GM23248 (cell line): ENCODE measurements at places on chromosomes 7 and 10. TPM values are rescaled to one million over a fixed set of nuclear protein-coding genes. Genes with fewer than 3 reads are reported as not detected.
A peak's percentile ranks its signal among the peaks of the same experiment; 100 is the strongest.

Gene MMD2
- total RNA-seq, result not detected in 2 replicates

Gene TSPAN15
- not detected in 2 replicates for total RNA-seq

Gene SLC13A1
- total RNA-seq, result not detected in 2 replicates

Gene SHTN1
- total RNA-seq, result 0.86 and 1.6 TPM in 2 replicates

Gene LRIT1
- total RNA-seq, result not detected in 2 replicates

Gene PRKAR1B
- total RNA-seq, result 8.6 and 10.2 TPM in 2 replicates

Gene NRBF2
- total RNA-seq, result 31.7 and 31.8 TPM in 2 replicates

Gene INSYN2A
- total RNA-seq, result 0.43 and 0.51 TPM in 2 replicates

Gene PTPRN2
- total RNA-seq, result not detected in 2 replicates

DNA sequence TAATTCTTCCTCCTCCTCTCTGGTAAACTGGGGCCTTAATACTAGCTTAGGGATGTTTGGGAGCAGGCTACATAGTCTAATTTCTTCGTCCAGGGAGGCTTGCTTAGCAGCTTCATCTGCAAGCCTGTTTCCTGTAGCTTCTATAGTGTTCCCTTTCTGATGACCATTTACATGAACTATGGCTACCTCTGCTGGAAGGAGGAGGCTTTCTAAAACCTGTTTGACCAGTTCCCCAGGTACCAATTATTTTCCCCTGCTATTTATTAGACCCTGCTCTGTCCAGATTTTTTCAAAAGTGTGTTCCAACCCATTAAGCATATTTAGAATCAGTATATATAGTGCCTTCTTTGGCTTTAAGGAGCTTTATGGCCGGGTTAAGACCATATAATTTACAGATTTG, 38.8 kb upstream of the DNAH11 start:
- DNase-seq, result no peak

GRCh38 chr7:48083114-48083830, 5.8 kb upstream of the UPP1 start:
- peak; percentile 29 for DNase-seq

DNA sequence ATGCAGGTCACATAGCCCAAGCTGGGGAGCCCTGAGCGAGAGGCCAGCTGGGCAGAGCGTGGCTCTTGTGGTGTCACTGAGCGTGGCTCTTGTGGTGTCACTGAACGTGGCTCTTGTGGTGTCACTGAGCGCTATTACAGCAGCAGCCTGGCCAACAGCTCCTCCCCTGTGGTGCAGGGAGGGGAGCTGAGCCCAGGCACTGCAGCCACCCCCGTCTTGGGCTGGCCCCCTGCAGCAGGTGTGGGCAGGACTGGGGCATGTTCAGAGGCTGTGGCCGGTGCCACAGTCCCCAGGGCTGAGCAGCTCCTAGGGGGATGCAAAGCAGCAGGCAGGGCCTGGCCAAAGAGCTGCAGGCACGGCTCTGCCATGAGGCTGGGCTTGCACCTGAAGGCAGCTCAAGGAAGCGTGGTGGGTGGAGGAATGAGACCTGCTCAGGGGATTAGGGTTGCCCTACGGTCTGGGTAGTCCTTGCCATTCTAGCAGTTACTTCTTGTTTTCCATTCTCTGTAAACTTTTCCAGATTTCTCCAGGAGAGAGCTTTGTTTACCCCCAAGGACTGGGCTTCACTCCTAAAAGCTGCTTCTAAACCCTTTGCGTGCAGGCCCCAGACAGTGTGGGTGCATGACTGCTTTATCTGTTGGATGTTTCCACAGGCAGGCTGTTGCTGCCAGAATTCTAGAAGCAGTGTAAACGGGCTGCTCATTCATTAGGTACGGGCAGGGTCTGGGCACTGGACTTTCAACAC, 29.2 kb downstream of the ZNF783 start:
- no peak for DNase-seq

GRCh38 chr7:519484-520390, at the start of gene PDGFA:
TSS of gene PDGFA (minus strand) at chr7:519846. CDS start at chr7:519001, 845 bp downstream.
- peak; percentile 83 for DNase-seq

DNA sequence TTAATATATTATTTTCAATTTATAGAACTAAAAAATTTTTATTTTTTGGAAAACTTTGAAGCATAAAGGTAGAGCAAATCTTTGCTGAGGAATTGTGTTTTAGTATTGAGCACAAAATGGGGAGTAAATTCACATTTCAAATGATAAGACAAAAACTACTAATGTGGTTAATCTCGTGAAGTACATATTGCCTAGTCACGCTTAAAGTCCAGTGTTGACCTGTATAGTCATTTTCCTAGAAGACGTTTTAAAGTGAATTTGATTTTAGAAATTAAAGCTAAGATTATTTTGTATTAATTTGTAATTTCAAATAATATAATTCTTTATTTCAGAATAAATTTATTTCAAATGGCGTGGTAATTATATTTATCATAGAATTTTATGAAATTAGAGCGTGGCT, 57.2 kb upstream of the MSRB2 start:
- DNase-seq, result no peak

- no peak for DNase-seq
Measured at GRCh38 chr7:110801502-110801901, 289.4 kb upstream of the LRRN3 start.

DNA sequence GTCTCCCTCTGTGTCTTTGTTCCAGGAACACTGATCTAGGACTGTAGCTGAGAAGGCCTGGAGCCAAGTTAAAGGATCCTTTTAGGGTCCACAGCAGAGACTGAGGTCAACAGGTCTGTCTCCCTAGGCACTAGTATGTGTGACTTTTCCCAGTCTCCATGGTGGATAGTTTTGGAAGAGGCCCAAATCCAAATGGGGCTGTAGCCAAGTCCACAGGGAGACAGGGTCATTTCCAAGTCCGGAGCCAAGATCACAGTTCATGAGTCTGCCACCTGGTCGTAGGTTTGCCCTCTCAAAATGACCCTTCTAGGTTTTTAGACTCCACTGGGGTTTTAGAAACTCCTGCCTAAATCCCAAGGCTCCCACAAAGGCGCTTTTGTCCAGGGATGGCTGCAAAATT, 16.8 kb downstream of the ZNF277 start:
- DNase-seq, result no peak
